ENCODE measurements at places on chromosomes 7 and 10.

- no peak for DNase-seq
Observed at GRCh38 chr7:139231513-139232376, 708 bp downstream of the UBN2 start.

GRCh38 chr7:2084331-2084730 lies 148.4 kb downstream of the MAD1L1 start:
- DNase-seq = no peak

GRCh38 chr10:21047096-21047495 lies 150.0 kb upstream of the NEBL start:
- no peak for DNase-seq

DNA sequence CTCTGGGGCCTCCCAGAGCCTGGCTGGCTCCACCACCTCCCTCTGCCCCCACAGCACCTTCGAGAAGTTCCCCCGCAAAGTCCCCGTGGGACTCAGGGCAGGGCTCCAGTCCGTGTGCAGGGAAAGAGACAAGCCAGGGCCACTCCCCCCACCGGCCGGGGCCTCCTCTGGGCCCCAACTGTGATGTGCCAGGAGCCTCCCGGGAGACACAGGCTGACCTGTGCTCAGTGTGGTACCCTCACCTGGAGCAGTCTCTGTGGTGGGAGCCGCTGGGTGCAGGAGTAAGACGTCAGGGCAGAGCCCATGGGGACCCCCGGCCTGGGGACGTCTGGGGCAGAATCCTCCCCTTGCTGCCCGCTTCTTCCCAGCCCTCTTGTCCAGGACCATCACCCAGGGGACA lies 1.5 kb upstream of the ADGRA1 start:
- DNase-seq = no peak

DNA sequence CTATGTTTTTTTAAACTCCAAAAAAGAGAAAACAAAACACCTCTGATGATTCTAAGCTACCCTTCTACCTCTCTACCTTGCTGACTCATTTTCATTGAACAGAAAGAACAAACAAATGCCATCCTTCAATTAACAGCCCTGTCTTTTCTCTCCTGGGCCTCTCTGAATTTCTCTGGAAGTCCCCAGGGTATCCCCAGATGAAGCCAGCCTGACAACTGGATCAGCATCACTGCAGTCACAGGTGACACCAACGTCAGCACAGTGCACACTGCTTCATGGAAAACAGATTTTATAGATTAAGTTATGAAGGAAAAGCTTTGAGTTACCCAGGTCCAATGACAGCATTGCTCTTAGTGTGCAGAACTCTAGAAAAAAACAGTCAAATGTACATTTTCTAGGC lies 5.7 kb downstream of the HUS1 start:
- no peak for DNase-seq

GRCh38 chr10:128051548-128051947 lies 74.7 kb downstream of the MKI67 start:
- DNase-seq = no peak

- DNase-seq = no peak
Observed at GRCh38 chr10:80177781-80178636, 27.3 kb downstream of the ANXA11 start.

- no peak for DNase-seq
Observed at GRCh38 chr10:73126343-73126742, 16.1 kb downstream of the NUDT13 start.

DNA sequence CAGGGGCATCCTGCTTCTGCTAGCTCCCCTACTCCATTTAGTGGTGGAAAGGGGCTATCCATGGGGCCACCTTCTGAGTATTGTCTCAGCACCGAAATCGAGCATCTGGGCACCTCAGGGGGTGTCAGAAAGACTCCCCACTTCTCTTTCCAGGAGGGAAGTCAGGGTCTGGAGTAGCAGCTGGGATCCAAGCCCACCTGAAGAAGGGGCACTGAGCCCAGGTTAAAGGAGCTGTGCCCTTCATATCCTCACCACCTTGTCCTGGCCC lies 2.6 kb downstream of the FLNC start:
- DNase-seq = no peak

DNA sequence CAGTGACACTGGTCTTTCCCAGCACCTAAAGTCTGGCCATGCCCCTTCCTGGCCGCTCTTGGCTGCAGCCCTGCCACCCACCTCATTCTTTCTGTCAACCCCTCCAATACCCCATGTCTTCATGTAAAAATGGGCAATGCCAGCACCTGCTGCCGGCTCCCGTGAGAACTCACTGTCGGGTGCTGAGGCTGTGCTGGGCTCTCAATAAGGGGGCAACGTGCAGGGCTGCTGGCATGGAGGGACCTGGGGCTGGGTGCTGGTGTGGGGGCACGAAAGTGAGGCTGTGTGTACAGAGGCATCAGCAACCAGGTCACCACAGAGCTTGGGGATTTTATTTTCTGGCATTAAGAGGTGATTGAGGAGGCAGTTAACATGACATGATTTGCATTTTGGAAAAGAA lies 65.3 kb downstream of the ALOX5 start:
- no peak for DNase-seq

DNA sequence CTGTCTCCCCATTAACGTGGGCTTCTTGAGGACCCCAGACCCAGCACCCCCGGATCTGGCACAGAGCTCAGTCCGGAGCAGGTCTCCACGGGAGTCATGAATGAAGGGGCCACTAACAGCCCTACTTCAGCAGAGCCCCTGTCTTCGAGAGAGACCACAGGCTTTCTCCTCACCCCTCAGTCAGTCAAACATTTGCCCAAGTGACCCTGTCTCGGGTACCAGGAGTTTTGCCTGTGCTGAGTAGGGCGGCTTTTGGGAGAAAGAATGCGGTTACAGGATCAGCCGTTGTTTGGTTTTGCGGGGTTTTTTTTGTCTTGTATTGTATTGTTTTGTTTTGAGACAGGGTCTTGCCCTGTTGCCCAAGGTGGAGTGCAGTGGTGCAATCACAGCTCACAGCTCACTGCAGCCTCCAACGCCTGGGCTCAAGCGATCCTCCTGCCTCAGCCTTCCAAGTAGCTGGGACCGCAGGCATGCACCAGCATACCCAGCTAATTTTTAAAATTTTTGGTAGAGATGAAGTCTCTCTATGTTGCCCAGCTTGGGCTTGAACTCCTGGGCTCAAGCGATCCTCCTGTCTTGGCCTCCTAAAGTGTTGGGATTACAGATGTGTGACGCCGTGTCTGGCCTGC lies 16.5 kb downstream of the ADAP1 start:
- DNase-seq = no peak

GRCh38 chr10:119663866-119664698 lies 12.9 kb downstream of the BAG3 start:
- no peak for DNase-seq

DNA sequence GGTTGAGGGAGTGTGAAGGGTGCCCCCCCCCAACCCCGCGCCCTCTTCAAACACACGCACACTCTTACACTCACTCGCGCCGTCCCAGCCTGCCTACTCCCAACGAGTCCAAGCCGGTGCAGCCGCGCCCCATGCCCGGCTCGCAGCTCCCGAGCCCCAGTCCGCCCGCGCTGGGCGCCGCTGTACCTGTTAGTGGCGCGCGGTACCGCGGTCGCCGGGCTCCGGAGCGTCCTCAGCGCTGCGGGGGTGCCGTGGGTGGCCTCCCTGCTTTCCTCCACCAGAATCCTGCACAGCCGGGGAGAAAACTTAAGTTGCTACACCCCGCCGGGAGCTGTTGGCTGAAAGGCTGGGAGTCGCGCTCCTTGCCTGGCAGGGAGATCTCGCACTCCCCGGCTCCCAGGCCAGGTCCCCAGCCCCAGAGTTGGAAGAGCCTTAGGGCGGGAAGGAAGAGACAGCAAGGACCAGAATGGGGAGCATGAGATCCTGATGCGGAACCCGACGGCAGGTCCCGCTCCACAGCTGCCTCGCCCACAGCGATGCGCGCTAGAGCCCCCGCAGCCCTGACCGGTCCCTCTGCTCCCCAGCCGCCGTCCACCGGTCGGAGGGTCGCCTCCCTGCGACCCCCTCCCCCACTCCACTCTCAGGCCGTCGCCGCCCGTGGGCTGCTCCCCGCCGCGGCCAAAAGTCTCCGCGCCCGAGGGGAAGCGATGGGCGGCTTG lies 863 bp downstream of the ST8SIA6 start:
- DNase-seq = no peak
